Activated naive CD4-positive, alpha-beta T cell (primary cell): ENCODE measurements at places on chromosomes 11 and 22.

- no peak for DNase-seq
Measured at GRCh38 chr11:87299041-87299481, 261.3 kb downstream of the TMEM135 start.

DNA sequence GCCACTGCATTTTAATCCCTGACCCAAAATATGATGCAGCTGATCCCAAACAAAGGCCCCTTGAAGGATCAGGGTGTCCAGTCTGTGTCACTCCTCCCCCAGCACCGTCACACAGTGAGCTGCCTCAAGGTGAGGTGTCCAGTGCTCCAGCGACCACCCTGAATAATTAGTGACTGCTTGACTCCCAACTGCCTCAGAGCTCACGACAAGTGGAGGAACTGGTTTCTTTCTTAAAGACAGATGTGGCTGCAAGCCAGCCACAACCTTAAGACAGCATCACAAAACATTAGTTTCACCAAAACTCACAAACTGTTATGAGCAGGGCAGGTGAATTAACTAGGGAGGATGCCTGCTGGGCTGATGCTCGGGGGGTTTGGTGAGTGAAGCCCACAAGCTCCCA, 74.6 kb downstream of the PIWIL3 start:
- DNase-seq, result no peak

GRCh38 chr11:66015454-66015881, 3.7 kb downstream of the CST6 start:
- no peak for DNase-seq

DNA sequence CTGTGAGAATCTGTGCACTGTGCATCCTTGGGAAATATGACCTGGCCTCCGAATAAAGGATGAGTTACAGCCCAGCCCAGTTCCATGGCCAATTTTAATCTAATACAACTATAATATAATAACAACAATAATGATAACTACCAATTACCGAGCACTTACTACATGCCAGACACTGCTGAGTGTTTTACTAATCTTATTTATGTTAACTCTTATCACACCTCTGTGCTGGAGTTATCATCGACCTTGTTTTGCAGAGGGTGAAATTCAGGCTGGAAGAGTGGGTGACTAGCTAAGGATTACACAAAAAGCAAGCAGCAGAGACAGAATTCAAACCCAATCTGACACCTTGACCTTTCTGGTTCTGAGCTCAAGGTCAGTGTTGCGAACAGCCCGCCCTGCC, 83.9 kb downstream of the GALNT18 start:
- DNase-seq, result no peak

DNA sequence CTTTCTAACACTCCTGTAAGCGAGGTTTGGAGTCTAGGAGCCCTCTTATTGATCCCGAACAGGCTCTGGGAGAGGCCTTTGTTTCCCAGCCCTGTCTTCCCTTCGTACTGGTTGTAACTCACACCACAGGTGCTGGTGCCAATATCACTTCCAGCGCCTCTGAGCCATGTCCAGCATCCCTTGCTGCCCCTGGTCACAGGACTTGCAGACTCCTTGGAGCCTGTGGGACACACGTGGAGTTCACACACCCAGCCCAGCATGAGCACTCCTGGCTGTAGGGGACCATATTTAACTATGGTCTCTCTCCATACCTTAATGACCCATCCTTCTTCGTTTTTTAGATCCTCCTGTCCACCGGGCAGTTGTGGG, 2.2 kb downstream of the ZBTB16 start:
- no peak for DNase-seq

- DNase-seq, result no peak
Measured at GRCh38 chr11:116782728-116783127, 5.1 kb downstream of the ZPR1 start.

DNA sequence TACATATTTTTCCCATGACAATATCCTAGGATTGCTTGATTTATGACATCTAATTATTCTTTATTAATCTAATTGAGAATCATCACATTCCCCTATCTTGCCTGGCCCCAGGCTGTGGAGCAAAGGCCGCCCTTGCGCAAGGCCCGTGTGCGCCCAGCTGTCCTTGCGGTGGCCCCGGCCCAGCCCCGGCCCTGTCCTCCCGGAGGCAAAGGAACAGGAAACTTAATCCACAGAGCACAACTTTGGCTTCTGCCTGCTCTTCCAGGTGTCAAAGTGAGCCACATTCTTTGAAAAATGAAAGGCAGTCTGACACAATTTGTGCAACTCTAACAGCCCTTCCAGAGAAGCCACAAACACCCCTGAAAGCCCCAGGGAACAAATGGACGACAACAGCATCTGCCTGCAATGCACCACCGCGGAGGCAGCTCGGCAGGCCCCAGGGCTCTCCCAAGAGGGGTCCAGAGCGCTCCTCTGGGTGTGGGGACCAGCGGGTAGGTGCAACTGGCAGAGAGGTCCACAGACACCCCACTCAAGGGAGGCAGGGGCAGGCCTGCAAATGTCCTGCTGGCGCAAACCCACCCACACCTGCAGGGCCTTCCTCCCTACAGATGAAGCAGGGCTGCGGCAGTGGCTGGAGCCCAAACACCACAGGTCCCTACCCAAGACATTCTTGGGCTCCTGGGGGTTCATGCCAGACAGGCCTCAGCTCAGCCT, 30.3 kb downstream of the GNB1L start:
- DNase-seq, result no peak

GRCh38 chr22:35315141-35315854, 15.6 kb downstream of the TOM1 start:
- no peak for DNase-seq

- no peak for DNase-seq
Measured at GRCh38 chr11:32779136-32779535, 15.3 kb downstream of the CCDC73 start.

DNA sequence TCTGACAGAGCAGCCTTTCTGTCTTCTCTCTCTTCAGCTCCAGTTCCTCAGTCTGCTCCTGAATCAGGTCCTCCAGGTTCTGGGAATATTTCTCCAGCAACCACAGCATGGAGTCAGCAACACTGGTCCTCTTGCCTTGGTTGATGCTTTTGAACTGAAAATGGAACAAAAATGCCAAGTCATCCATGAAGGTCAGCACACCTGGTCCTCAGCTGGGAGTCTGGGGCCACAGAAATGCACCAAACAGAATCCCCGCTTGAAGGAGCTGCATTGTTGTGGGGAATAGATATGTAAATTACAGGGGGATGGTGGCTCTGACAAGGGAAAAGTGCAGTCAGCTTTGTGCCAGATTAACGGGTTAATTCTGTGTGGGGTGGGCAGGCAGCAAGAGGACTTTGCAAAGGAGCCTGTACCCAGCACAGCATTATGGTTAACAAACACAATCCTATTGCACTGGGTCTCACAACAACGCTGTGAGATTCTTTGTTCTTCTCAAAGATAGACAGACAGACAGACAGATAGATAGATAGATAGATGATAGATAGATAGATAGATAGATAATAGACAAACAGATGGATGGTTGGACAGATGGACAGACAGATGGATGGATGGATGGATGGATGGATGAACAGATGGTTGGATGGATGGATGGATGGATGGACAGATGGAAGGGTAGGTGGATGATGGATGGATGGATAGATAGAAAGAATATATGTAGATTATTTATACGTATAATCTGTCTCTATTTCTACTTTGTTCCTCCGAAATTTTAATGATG, 33.8 kb upstream of the LRRC32 start:
- DNase-seq, result no peak

DNA sequence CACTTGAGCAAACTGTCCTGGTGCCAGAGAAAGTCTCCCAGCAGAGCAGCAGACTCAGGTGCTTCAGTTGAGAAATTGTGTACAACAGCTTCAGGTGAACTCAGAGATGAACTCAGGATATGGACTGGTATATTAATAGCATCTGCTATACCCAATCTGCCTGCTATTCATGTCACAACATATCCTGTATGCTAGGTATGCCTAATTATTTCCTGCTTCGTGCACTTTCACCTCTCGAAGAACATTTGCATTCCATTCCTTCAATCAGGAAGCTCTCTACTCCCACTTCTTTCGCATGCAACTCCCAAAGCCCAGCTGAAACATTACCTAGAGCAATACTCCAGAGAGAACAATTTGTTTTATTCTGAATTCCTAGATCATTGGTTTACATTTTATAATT, 207.7 kb downstream of the KCNA4 start:
- DNase-seq, result no peak

- DNase-seq, result no peak
Measured at GRCh38 chr22:43625242-43625641, 186.9 kb downstream of the EFCAB6 start.

GRCh38 chr22:24117942-24118341, 63.3 kb upstream of the SUSD2 start:
- no peak for DNase-seq

- no peak for DNase-seq
Measured at GRCh38 chr11:14079011-14079410, 116.5 kb downstream of the SPON1 start.

GRCh38 chr11:43392713-43393112, 34.0 kb downstream of the TTC17 start:
- DNase-seq, result no peak
